Thoracic aorta endothelial cell (primary cell): ENCODE measurements at places on chromosomes 4 and X. TPM values are rescaled to one million over a fixed set of nuclear protein-coding genes. Genes with fewer than 3 reads are reported as not detected.

Gene CLGN
- 0.13 and 2.0 TPM in 2 replicates for total RNA-seq

Gene GPR50
- total RNA-seq, result not detected in 2 replicates

Gene GAGE2A
- not detected in 2 replicates for total RNA-seq

Gene SUPT20HL2
- 0.07 TPM in 1 of 2 replicates, not detected in the other for total RNA-seq
